ENCODE measurements at places on chromosomes 2 and 18.

DNA sequence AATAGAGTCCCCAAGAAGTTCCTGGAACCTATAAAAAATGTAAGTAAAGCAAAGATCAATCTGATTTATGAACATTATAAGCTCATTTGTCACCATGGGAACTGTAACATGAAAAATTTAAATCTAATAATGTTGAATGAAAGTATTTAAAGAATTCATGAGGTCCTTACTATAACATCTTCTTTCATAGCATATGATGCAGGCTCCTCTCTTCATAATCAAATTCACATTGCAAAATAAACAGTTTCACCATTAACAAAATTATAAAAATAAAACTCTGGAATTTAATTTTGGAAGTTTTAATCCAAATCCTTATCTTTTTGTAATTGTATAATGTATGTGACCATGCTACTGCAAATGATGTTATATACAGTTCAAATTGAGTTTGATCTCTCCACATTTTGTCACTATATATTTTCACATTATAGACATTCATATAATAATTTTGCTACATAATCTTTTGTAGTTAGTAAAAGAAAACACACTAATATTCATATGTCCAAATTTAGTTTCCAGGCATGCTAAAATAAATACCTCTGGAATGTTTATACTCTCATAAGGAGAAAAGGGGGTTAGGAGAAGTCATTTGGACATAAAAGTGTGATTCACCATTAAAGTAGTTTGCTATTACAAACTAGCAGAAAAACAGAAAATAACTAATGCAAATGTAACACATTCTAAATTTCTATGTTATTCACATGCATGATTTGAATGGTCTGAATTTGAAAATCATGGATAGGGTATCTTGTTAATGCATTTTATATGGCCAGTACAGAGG, 954.1 kb downstream of the DSC3 start:
- DNase-seq, result no peak

DNA sequence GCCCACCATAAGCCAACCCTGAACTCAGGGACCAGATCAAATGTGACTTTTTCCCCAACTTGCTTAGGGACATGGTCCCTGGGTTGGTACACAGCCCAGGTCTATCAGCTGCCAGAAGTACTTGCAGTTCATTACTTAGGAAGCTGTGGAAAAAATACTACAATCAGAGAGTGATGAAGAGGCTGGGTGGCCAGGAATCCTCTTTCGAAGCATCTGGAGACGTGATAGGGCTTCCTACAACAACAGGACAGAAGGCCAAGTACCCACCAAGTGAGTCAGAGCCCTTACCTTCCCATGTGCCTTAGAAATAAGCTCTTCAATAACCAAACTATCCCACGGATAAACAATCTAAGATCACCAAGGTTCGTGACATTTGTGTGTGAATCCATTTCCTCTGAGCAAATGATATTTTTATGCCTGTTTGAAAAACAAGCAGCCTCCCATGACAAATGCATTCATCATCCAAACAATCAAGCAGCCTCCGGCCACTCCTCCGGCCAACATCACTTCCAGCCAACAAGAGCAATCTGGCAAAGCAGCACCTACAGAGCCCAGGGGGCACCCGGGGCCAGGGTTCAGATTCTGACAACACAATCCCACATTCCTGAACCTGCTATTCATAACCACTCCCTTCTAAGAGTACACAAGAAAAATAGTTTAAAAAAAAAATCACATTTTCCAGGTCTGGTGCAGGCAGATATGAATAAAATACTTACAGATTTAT, 26.4 kb downstream of the TBC1D8 start:
- DNase-seq, result no peak

GRCh38 chr2:190415794-190416775, 7.9 kb downstream of the MFSD6 start:
- DNase-seq, result no peak

GRCh38 chr2:207823865-207824264, 54.2 kb upstream of the FZD5 start:
- DNase-seq, result no peak

DNA sequence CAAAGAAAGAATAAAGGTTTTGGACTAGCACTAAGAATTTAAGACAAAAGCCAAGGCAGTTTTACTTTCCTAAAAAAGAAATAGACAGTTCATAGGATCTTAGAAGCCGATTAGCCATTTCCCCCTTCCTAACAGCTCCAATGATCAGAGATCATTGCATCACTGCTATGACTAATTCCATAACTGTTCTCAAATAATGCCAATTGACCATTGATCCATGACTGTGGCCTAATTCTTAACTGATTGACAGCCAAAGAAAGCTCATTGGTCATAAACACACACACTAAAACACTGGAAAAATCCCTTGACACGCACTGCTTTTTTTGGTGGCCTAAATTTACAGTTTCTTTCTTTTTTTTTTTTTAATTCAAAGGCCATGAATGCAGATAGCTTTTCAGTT, 345.0 kb upstream of the ACVR2A start:
- DNase-seq, result no peak

DNA sequence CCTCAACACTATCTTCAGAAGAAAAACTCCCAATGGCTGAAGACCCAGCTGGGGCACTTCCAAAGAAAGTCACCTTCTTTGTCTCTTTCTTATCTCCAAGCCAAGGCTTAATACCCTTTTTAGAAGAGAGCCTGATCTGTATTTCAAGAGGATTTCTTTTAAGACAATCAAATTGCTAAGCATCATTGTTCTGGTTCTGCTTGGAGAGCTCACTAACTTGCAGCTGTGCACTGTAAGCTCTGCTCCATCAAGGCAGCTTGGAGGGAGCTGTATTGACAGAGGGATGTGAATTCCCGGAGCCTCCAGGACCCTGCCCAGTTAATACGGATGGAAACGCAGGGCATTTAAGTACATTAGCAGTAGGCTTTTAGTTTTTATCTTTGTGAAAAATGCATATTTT, 253.1 kb downstream of the TDRD15 start:
- no peak for DNase-seq

DNA sequence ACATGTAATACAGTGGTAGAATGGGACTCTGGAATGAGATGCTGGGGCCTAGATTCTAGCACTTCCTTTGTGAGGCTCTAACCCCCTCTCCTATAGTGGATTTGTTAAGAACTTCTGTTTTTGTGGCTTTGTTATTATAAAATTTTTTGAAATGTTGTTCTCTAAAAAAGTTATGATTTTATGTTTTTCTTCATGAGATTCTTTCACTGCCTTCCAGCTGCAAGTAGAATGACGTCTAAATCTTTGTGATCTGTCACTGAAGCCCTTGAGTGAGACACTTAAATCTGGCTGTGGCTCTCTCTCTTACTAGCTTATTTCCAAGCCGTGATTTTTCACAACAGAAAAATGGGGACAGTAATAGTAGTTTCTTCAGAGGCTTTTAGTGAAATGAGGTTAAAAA, 1.6 kb downstream of the CASP8 start:
- DNase-seq, result no peak

GRCh38 chr18:37447962-37448888, 117.4 kb downstream of the CELF4 start:
- DNase-seq, result no peak

DNA sequence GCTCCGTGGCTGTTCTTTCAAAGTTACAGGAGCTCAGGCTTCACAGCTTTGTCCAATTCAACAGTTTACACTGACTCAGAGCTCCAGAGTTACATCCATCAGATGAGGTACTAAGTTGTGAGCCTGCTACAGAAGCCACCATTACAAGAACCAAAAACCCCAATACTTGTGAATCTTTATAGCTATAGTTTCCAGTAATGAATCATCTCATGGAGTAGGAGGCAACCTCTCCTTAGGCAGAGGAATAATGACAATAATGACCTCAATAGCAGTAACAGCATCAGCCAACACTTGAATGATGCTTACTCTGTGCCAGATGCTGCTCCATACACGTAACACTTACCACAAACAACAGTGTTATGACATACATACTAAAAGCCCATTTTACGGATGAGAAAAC, 3.6 kb downstream of the ZC3H8 start:
- no peak for DNase-seq

- DNase-seq, result no peak
These were observed 21.8 kb upstream of the CXCR1 start for GRCh38 chr2:218188528-218188927.

- DNase-seq, result no peak
These were observed 50.4 kb downstream of the PLB1 start for GRCh38 chr2:28546242-28546641.

- DNase-seq, result no peak
These were observed 20.1 kb upstream of the TNP1 start for GRCh38 chr2:216879727-216880508.

DNA sequence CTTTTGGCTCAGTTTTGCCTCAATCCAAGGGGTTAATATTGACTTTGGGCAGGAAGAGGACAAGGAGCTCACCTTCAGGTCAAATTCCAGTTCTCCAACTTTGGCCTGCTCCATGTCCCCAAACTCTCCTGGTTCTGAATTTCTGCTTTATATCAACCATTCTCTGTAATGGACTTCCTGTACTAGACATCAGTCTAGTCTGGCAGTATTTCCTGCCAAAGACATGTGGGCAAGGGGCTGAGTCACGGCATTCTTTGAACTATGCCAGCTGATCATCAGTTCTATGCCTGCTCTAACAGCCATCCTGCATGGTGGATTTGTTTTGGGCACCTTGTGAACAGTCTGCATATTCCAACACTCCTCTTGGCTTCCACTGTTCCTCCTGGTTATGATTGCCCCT, 199.4 kb downstream of the ZEB2 start:
- DNase-seq, result peak; percentile 5

- no peak for DNase-seq
These were observed 77.3 kb downstream of the SRBD1 start for GRCh38 chr2:45533771-45534170.

DNA sequence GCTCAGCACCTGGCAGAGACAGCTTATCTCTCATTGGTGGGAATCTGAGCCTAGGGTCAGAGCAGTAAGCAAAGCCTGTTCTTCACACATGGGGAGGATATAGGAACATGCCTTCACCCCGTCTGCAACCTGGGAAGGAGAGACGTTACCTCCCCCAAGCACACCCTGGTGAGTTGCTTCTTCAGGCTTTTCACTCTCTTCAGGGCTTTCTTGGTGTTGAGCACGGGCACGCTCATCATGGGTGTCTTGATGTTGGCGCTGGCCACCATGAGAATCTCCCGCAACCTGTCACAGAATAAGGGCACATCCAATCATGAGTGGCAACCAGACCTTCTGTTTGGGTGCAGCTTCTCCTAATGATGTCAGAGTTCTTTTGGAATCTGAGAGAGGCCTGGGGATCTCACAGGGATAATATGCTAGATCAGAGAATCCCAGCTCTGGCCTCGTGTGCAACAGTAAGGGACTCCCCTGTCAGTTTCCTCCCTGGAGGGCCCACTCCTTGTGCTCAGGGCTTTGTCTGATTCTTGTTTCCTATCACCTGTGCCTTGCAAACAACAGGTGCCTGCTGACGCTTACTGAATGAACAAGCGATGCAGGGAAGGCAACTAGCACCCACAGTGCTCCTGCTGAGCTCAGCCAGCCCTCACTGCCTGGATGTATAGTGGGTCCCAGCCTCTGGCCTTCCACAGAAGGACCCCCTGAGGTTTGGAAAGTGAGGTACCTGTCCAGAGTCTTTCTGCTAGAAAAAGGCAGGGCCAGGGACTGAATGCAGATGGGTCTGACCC, 66.3 kb downstream of the POLR1A start:
- no peak for DNase-seq

DNA sequence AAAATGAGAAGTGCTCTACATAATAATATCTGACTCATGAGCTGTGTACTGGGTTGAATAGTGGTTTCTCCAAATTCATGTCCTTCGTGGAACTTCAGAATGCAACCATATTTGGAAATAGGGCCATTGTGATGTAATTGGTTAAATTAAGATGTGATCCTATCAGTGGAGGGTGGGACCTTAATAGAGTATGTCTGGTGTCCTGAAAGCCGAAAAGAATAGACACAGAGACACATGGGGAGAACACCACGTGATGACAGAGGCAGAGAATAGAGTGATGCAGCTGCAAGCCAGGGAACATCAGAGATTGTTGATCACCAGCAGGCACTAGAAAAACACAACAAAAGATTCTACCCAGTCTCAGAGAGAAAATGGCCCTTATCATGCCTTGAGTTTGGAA, 310.1 kb downstream of the EXOC6B start:
- no peak for DNase-seq

- no peak for DNase-seq
These were observed 71.7 kb downstream of the FEZ2 start for GRCh38 chr2:36526226-36526625.

GRCh38 chr2:225398372-225398771, 1.1 kb upstream of the NYAP2 start:
- no peak for DNase-seq

- DNase-seq, result no peak
These were observed 102.4 kb downstream of the BABAM2 start for GRCh38 chr2:27992787-27993401.

GRCh38 chr18:79775441-79776221, 22.1 kb upstream of the KCNG2 start:
- no peak for DNase-seq

GRCh38 chr2:60437080-60437696, 116.3 kb downstream of the BCL11A start:
- DNase-seq, result no peak

- no peak for DNase-seq
These were observed 40.0 kb upstream of the NCKAP5 start for GRCh38 chr2:133608291-133608690.
